ENCODE measurements at places on chromosomes 13 and 19.

DNA sequence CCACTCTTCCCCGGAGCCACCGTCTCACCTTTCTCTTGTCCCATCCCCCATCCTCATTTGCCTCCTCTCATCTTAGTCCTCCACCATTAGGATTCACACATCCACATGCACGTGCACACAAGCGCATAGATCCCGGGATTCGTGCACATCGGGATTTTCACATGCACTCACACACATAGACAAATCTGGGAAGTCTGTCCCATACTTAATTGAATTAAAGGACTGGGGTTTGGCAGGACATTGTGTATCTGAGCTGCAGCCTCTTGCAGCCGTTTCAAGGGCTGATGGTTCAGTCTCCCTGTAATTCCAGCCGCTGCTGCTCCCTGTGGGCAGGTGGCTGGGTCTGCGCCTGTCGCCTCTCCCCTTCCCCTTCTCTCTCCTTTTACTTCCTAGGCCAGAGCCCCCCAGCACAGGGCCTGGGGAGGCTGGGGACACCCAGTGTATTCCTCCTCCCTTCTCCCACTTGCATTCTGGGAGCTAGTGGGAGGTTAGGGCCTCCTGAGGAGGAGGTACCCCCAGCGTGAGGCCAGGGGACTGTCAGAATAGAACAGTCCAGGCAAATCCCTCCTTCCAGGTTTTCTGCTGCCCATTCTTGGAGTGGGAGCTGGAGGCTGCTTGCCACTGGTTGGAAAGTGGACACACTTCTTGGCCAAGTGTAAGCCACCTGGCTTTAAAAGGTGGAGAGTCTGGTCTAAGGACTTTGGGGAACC lies 43.6 kb downstream of the LYL1 start:
- DNase-seq: no peak

DNA sequence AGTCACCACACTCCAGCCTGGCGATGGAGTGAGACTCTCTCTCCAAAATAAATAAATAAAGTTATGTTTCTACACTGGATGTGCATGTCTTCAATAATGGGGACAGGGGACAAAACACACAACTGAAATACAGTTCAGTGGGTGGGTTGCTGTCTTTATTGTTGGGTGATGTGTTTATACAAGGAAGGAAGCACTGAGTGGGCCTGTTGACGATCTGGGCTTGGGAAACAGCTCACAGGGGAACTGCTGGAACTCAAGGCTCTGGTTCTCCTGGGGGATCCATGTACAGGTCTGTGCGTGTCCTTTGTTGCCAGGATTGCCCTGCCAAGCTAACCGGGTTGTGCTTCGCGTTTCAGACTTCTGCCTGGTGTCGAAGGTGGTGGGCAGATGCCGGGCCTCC lies 18.9 kb downstream of the SPINT2 start:
- no peak for DNase-seq

- DNase-seq: no peak
These were observed 78.8 kb downstream of the TUBGCP3 start for GRCh38 chr13:112509190-112509589.

- DNase-seq: no peak
These were observed 47.7 kb downstream of the SLC10A2 start for GRCh38 chr13:103018556-103018955.

GRCh38 chr13:20869540-20869939 lies 33.0 kb downstream of the XPO4 start:
- DNase-seq: no peak

DNA sequence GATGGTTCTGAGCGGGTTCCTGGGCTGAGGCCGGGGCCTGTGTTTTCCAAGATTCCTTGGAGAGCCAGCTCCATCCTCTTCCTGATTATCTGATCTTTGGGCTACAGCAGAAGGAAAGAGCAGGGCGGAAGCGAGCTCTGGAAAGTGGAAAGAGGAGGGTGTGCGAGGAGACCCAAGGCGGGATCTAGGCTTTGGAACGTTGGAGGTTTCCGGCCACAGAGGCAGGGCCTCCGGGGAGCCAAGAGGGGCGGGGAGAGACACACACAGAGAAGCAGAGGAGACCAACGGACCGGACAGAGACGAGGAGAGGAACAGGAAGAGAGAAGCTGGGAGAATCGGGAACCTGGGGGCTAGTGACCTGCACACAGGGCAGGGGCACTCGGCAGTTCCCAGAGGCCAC lies at the start of gene CLEC11A:
Gene CLEC11A, plus strand, starts transcription at position 296 of the 400 bp plus-strand sequence. CDS start 162 bp downstream, outside the sequence.
- DNase-seq: no peak

GRCh38 chr13:48636550-48636949 lies 17.2 kb upstream of the CYSLTR2 start:
- no peak for DNase-seq

GRCh38 chr19:1257475-1258162 lies 9.2 kb downstream of the MIDN start:
- DNase-seq: no peak
